ENCODE measurements at places on chromosomes 16 and 17.

- H3K4me3 ChIP-seq: no peak overlapping the region
- DNase-seq: no peak
- H3K27ac ChIP-seq: no peak overlapping the region
- H3K27me3 ChIP-seq: peaks cover 17% of the 10 kb centered on the region
- H3K36me3 ChIP-seq: no peaks in the 10 kb centered on the region
Observed at GRCh38 chr17:48442819-48443218, 12.8 kb upstream of the SKAP1 start.

DNA sequence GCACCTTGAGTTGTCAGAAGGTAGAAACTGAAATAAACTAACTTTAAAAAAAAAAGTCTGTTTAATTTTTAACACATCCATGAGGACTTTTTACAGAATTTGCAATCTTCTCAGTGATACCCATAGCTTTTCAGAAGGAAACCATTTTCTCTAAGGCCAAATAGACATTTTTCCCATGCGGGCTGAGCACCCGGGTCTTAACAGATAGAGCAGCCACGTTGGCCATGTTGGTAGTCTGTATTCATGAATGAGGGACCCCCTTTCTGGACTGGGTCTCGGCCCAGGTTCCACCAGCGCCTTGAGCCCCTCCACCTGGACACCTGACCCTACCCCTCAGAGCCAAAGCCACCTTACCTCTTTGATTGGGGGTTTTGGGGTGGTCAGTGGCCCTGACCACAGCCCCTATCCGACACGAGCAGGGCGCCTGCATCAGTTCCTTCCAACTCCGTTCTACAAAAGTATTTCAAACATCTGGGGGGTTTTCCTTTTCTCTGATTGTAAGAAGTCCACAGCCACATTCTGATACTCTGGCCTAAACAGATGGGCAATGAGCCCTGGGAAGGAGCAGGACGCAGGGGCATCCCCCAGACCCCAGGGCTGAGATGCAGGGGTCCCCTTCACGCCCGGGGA, 18.0 kb downstream of the CIBAR2 start:
- DNase-seq: no peak
- H3K27ac ChIP-seq: no peak overlapping the region
- peaks cover 14% of the 10 kb centered on the region for H3K4me1 ChIP-seq
- H3K27me3 ChIP-seq: no peaks in the 10 kb centered on the region

DNA sequence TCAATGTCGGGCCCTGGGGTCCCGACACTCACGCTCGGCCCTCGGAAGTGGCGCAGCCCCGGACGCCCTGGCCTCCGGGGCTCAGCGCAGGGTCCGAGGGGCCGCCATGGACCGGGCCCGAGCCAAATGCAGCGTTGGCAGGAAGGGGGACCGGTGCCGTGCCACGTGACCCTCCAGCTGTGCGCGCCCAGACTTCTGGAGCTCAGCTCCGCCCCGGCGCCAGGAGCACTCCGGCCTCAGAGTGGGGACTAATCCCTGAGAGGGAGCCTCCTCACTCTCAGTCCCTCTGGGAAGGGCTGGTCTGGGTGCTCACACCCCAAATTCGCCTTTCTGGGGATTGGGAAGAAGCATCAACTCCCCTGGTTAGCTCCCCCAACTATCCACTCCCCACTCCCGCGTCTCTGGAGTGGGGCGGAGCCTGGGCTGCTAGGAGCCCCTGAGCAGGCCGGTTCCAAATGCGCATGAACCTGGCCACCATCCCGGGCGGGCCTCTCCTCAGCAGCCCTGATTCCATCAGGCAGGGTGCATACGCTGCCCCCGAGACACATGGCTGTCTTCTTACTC, at the start of gene B3GNT9:
TSS of gene B3GNT9 (minus strand) at position 166 of the 564 bp plus-strand sequence. CDS start 513 bp downstream, outside the sequence.
- DNase-seq: peak; percentile 77
- peak within 1 kb of the TSS; percentile 75 for H3K4me3 ChIP-seq
- no peak within 1 kb of the TSS for H3K27ac ChIP-seq
- H3K27me3 ChIP-seq: peaks cover 58% of the 10 kb centered on the region

- DNase-seq: no peak
- H3K4me3 ChIP-seq: no peak overlapping the region
- no peaks in the 10 kb centered on the region for H3K4me1 ChIP-seq
- no peaks in the 10 kb centered on the region for H3K36me3 ChIP-seq
- no peak overlapping the region for H3K27ac ChIP-seq
Observed at GRCh38 chr17:29800457-29800856, 129.6 kb downstream of the SSH2 start.

DNA sequence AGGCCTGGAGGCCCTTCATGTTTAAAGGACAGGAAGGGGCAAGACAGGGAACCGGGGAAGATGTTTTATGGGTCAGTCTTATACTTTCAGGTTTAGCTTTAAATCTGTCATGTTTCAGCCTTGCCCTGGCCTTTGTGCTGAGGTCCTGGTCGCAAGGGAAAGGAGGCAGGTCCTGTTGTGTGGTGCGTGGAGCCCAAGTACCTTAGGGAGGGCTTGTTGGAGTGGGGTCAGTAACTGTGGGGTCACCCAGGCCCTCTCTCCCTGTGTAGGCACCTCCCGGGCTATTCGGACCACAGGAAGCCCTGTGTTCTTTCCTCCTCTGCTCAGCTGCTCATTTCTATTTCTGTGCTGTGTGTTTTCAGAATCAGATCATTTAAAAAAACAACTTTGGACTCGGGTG, 42.7 kb downstream of the MPRIP start:
- no peaks in the 10 kb centered on the region for H3K27me3 ChIP-seq
- H3K4me3 ChIP-seq: no peak overlapping the region
- 0 out of 2 replicates have a peak overlapping the region, but pooled peaks have one; percentile 36 for H3K27ac ChIP-seq
- peaks cover 7% of the 10 kb centered on the region for H3K36me3 ChIP-seq
- H3K4me1 ChIP-seq: peaks cover 11% of the 10 kb centered on the region

DNA sequence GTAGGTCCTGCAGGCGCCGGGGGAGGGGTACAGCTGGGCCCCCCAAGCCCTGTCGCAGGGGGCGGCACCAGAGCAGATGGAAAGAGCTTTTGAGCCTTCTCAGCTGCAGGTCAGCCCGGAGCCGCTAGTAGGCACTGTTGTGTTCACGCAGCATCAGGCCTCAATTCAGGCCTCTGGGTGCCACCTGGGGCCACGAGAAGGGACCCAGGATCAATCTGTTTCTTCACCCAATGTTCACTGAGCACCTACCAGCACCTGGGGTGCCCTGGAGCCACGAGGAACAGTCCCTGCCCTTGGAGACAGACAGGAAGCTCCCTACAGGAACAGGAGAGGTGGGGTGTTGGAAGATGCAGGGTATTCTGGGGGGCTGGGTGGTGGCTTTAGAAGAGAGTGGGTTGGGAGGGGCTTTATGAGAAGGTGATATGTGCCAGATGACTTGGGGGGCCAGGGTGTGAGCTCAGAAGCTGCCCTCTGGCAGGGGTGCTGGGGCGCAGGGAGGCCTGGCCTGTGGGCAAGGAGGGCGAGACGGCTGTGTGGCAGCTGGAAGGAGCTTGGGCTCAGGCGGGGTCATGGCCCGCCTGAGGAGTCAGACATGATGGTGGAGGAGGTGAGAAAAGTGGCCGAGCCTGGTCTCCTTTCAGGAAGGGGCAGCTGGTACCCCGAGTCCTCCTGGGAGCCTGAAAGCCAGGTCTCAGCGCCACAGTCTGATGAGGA, 121.9 kb upstream of the GSE1 start:
- peak; percentile 78 for DNase-seq
- no peaks in the 10 kb centered on the region for H3K36me3 ChIP-seq
- no peak overlapping the region for H3K4me3 ChIP-seq

Measured in WTC11 (cell line).